ENCODE measurements at places on chromosomes 1 and 21.

DNA sequence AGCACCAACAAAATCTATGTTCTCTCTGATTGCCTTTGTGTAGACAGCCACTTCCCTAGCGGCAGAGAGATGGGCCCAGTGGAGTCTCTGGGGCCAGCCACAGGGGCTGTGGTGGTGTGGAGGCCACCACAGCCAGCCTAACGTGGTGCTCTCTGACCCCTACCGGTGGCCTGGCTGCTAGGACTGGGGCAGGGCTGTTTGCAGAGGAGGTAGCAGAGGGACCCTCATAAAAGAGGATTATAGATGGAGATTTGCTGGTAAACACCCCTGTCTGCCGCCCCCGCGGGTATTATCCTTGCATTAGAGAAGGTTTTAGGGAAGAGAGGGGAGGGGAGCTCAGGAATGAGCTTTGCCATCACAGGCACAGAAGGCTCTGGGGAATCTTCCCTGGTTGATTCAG, 310.3 kb upstream of the VAMP3 start:
- no peak for DNase-seq

GRCh38 chr1:25137106-25137505, 95.2 kb downstream of the SYF2 start:
- DNase-seq: no peak

DNA sequence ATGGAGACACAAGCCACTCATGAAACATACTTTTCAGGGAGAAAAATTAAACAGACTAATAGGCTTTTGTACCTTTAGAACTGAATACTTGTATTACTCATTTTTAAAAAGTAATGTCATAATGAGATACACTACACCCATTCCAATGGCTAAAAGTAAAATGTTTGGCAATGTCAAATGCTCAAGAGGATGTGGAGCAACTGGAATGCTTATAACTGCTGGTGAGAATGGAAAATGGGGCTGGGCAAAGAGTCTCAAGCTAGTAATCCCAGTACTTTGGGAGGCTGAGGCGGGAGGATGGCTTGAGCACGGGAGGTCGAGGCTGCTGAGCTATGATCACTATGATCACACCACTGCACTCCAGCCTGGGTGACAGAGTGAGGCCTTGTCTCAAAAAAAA, 86.3 kb downstream of the NKAIN1 start:
- no peak for DNase-seq

- no peak for DNase-seq
Observed at GRCh38 chr1:230781594-230781993, 34.4 kb downstream of the CAPN9 start.

All from RWPE1 (cell line).